ENCODE measurements at places on chromosomes 6 and 20.

- peak; percentile 72 for DNase-seq
Measured at GRCh38 chr20:24672886-24673677, 203.7 kb downstream of the SYNDIG1 start.

- DNase-seq: no peak
Measured at GRCh38 chr6:26576929-26577719, 19.6 kb upstream of the ABT1 start.

- DNase-seq: no peak
Measured at GRCh38 chr20:19774135-19774933, 16.3 kb downstream of the RIN2 start.

DNA sequence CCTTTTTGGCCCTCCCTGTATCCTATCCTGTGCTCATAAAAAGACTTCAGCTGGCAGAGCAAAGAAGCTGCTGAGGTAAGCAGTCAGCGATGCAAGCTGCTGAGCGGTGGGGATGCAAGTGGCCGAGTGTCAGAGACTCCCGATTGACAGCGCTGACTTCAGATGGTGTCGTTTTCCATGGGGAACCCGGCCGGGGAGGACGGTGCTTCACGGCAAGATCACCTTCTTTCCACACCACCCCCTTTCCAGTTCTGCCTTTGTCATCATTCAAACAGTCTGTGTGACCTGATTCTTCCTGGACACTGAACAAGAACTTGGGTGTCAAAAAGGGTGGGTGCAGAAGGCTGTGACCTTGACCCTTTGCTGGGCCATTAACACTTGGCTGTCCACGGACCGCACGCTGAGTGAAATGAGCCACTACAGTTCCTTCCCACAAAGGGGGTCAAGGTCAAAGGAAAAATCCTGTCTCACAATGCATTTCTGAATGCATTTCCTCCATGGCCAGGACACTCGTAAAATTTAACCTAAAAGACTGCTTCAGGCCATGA, 52.9 kb upstream of the UNC93A start:
- no peak for DNase-seq

DNA sequence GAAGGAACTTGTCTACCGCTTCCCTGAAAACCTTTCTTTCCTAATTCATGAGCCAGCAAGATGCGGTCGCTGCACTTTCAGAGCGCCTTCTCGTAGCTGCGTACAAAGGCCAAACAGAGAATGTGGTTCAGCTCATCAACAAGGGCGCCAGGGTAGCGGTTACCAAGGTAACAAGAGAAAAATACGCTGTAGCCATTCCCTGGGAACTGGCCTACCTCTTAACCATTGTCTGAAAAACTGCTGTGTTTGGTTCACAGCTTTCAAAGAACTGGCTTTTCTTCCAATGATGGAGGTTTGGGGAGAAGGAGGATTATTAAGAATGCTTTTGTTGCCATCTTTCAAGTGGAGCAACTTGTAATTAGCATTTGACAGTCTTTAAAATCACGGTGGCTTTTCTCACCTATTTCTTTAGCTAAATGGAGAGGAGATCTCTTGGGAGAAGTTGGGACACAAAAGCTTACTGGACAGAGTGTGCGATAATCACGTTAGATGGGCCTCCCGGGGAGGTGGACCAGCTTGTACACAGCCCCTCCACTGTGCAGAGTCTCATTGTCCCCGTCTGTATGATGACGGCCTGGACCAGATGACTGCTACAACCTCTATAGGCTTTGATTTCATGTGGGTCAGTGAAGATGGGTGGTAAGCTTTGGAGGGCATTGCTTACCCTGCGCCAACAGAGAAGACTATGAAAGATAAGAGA, 71.5 kb downstream of the LYRM2 start:
- DNase-seq: no peak

DNA sequence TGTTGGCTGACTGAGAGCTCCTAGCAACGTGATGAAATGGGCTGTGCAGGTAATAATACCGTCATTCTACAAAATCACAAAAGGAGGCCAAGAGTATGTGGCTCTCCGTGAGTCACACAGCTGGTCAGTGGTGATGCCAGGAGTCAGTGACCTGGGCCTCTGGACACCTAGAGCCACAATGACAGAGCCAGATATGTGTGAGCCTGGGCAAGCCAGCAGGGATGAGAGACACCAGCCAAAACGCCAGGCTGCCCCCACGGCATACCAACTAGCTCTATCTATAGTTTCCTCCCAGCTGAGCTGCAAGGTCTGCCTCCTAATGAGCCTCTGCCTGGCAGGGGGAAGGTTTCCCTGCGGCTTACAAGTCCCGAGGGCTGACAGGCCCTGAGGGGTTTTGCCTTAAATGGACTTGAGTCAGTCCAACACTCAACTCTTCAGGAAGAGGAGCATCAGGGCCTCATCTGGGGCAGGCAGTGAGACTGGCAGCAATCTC, 70.0 kb downstream of the CPNE5 start:
- DNase-seq: no peak

- no peak for DNase-seq
Measured at GRCh38 chr20:59342023-59342957, 41.9 kb downstream of the EDN3 start.

DNA sequence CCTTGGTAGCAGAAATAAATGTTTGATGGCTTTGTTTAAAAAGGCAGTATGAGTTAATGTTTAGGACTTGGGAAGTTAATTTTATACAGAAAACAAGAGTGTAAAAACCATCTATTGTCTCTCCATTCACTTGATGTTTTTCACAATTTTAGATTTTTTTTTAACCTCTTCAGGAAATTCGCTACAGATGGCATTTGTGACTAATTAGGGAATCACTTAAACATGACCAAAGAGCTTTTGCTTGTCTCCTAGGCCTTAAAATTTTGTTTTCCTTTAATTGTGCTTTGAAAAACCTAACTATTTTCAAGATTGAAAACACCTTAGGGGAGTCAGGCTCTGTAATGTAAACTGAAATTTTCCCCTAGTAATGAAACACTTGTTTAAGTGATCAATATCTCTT, 17.3 kb downstream of the TULP4 start:
- DNase-seq: no peak

DNA sequence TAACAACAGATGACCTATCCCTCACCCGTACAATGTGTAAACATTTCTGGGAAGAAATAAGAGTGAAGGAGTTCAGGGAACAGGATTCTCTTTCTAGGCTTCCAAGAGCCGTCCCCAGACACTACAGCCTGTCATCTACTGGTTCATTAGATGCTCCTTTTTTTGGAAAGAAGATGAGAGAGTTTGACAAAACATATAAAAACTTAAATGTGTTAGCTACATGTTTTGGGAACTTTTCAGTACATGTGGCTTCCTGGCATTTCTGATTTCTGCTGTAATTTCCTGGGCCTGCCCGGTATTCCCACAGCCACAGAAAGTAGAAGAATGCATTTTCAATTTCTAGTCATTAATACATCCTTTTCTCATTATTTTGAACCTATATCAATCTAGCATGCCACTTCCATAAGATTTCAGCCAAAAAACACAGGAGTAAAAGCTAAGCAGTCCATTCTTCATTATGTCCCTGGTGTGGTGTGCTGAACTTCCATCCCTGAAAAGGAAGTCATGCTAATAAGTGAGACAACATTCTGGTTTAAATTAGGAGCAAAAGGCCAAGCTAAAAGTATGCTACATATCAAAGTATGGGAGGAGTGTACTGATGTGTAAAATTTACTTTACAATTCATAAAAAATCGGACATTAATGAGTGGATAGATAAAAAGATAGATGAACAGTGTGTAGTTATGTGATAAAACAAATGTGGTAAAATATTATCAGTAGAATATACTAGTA, 198.2 kb downstream of the WDR27 start:
- no peak for DNase-seq

DNA sequence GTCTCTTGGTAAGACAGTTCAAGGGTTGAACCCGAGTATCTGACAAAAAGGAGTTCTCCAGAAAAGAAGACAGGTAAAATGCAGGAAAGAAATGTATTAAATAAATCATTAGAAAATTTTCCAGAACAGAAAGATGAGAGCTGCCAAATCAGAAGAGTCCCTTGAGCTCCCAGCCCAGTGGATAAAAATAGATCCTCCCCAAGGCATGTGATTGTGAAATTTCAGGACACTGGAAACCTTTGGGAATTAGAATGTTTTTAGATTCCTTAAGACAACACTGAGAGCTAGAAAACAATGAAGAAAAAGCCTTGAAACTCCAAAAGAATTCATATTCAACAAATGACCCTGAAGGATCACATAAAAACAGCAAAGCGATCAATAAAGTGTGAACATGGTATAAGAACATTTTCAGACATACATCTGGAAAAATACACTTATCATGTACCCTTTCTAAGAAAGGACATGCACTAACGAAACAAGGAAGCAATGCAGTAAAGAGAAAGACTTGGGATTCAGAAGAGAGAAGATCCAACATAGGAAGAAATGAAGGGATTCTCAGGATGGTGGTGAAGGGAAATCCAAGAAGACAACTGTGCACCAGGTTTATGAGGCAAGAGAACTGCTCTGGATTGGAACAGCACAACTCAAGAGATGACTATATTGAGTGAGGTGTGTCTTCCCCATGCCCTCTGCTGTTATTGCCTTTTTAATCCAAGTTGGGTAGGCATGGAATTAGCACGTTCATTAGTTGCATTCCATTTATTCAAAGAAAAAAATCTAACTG, 390.4 kb downstream of the SYNE1 start:
- no peak for DNase-seq

GRCh38 chr20:36606158-36607066, 833 bp downstream of the RAB5IF start:
- DNase-seq: no peak

GRCh38 chr20:9458138-9458796, 56.1 kb upstream of the LAMP5 start:
- peak; percentile 77 for DNase-seq

All from smooth muscle cell of the brain vasculature (primary cell).